ACHN (cell line): ENCODE measurements at places on chromosomes 5 and 9.

DNA sequence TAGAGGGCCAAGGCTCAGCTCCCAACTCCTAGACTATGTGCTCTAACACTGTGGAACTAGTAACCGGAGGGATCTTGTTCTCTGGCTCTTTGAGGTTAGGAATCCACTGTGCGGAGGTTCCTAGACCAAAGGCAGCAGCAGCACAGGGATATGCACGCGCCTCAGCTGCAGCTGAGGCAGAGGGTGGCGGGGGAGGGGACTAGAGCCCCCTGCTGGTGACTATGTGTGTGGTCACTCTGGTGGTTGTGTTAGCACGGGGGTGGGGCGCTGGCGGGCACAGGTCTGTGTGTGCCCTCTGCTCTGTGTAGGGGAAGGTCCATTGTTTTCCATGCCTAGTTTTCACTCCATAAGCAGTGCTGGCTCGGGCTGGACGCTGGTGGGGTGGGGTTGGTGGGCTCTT lies 458.0 kb upstream of the IZUMO3 start:
- DNase-seq, result no peak

DNA sequence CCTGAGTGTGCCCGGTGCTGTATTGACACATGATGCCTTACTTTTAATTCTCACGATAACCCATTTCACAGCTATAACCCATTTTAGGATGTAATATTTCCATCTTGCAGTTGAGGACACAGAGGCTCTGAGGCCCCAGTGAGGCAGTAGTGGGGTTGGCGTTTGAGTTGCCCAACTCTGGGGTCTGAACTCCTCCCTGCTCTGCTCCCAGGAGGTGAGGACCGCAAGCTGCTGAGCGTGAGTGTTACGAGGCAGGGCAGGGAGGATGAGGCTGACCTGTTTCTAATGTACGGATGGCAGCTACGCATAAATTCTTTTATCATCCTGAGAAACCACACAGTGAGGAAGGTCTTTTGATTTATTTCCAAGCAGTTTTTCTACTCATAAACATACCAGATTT lies 11.4 kb downstream of the LRRC8A start:
- no peak for DNase-seq

DNA sequence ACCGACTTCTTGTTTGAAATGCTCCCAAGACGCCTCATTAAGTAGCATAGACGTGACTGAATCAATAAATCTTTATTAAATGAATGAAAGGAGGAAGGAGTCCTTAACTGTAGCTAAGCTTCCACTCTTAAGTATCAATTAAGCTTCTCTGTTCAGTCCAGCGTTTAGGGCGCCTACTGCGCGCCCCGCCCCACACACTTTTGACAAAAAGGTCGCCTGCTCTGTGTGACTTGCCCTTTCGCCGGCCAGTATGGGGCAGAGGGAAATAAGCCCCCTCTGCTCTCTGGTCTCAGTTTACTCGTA lies 662 bp upstream of the DOLPP1 start:
- DNase-seq, result no peak

- no peak for DNase-seq
Measured at GRCh38 chr5:23756779-23757178, 249.4 kb downstream of the PRDM9 start.

DNA sequence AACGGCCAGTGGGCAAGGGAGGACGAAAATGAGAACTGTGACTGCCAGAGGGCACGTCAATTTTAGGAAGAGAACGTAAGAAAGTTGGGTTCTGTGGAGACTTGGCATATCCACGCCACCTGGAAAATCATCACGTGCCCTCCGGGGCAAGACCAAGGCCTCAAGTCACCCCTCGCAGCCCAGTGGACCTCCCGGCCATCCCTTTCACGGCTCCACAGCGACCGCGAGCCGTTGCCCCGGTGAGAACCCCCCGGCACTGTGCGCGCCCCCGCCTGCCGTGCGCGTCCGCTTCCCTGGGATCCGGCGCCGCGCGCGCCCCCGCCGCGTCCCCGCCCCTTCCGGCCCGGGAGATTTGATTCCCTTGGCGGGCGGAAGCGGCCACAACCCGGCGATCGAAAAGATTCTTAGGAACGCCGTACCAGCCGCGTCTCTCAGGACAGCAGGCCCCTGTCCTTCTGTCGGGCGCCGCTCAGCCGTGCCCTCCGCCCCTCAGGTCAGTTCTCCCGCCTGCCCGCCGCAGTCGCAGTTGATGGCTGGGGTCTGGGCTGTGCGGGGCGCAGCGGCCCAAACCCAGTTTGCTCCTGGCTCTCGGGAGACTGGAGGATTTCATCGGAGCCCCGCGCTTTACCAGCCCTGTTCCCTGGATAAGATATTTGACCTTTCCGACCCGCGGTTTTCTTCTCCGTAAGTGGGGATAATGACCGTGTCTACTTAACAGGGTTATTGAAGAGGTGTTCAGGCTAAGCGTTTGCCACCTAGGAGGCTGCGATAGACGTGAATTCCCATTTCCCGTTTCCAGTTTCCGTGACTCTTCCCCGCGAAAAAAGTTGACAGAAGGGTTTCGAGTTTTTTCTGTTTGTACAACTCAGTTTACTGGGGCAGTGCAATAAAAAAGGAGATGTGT lies at the start of gene MELK:
Gene MELK, plus strand, starts transcription at position 381 of the 904 bp plus-strand sequence. CDS start 8,787 bp downstream, outside the sequence.
- peak; percentile 79 for DNase-seq

GRCh38 chr9:122420315-122420714 lies 49.5 kb downstream of the PTGS1 start:
- no peak for DNase-seq

GRCh38 chr5:176184608-176185132 lies 53.6 kb upstream of the SIMC1 start:
- DNase-seq, result no peak

DNA sequence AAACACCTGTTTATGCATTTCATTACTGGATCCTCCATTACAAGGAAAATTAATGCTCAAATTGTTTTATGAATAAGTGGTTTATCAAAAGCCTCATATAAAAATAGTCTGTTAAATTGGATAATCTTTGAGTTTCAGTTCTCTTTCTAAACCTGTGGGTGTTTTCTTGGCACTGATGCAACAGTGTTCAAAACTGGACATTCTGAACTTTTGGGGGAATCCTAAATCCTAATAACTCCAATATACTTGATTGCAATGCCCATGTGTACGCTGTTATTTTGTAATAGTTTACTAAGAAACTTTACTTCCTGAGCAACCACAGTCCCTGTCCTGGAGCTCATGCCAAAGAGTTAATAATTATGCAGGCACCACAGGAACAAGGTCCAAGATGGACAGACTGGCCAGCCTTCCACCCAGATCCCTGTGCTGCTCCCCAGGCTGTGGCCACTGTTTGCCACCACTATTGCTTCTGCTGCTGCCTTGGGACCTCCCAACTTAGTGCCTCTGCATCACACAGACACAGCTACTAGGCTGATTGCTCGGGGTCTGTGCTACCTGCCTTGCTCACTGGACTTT lies 14.0 kb downstream of the IRGM start:
- DNase-seq, result no peak

DNA sequence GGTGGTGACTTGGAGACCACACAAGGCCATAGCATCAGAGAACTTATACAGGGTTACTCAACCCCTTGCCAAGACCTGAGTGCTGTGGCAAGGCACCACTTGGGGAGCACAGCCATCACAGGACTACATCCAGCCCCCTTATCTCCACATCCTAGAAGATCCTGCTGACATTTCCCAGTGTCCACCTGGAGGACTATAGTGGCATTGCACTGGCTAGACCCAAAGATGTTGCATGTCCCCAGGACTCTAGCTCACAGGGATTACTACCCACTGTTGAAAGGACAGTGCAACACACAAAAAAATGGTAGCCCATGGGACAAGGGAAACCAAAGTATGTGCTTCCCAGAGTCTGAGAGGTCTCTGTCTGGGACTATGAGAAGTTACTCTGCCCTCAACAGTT lies 411.1 kb upstream of the NUDT12 start:
- DNase-seq, result peak; percentile 1

GRCh38 chr9:26264709-26265601 lies 586.7 kb upstream of the TUSC1 start:
- DNase-seq, result peak; percentile 47

- peak; percentile 6 for DNase-seq
Measured at GRCh38 chr5:23840083-23840482, 332.7 kb downstream of the PRDM9 start.

GRCh38 chr5:57595523-57595991 lies 112.9 kb upstream of the ACTBL2 start:
- DNase-seq, result no peak

DNA sequence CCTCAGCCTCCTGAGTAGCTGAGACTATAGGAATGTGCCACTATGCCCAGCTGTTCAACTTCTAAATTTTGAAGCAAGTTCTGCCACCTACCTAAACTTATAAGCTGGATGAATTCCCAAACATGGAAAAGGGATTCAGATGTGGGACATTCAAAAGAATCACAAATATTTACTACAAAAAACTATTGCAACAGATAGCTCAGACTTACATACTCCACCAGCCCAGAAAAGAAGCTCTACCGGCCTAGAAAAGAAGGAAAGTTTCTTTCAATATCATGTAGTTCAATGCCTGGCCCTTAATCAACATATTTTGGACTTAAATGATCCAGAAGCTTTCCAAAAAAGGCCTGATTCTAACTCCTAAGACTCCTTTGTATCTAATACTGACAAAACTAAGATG lies 23.8 kb downstream of the SH3RF2 start:
- no peak for DNase-seq

DNA sequence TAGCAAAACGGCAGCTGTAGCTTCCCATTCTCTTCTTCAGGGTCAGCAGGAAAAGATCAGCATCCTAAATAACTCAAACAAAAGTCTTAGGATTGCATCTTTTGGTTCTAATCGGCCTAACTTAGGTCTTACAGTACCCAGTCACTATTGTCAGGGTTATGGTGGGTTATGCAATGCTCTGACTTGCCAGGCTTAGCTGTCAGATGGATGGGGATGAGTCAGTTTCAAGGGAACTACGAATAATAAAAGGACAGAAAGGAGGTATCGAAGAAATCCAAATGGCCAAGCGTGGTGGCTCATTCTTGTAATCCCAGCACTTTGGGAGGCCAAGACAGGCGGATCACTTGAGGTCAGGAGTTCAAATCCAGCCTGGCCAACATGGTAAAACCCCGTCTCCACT lies 46.5 kb downstream of the PPP1R2B start:
- DNase-seq, result no peak

GRCh38 chr5:157217289-157218024 lies 36.8 kb downstream of the ITK start:
- peak; percentile 4 for DNase-seq

DNA sequence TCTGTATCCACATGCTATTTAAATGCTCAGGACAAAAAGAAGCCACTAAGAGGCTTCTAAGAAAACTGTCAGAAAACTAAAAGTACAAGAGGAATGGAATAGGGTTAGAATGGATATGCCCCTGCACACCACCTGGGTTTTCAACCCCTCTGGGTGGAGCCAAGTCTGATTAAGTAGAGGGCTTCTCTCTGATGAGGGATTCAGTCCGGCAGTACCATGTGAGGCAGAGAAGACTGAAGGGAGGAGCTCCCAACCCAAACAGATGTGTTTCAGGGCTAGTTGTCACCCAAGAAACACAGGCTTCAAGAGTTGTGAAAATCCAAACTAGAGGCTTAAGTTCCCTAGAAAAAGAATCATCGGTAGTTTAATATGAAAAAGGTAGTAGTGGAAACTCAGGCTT lies 12.5 kb downstream of the NREP start:
- DNase-seq, result no peak

DNA sequence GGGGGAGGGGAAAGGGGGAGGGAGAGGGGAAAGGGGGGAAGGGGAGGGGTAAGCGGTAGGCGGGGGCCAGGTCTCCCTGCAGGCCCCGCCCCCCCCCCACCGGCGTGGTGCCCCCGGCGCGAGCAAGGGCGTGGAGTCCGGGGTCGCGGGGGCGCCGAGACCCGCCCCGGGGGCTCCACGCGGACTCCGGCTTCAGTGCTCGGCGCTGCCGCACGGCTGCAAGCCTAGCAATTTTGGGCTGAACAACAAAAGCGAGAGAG lies 10.8 kb downstream of the C9orf50 start:
- no peak for DNase-seq

GRCh38 chr5:73420666-73421065 lies 27.9 kb downstream of the FOXD1 start:
- no peak for DNase-seq
